SK-MEL-5 (cell line): ENCODE measurements at places on chromosomes 12 and 14.

DNA sequence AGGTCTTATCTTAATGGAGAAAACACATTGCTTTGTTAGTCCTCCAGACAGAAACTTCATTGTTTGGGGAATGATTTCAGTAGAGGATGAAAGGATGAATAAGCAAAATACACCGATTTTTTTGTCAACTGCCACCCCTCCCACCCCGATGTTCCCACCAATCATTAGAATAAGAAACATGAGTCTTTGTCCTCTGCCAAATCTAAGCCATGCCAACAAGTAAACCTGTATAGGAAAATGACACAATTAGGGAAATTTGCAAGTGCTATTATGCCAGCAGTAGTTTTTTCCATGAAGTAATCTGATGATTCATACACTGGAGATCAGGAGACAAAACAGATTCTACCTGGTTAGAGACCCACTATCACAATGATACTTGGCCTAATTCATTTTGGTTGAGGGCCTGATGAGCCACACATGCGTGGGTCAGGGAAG, 35.9 kb downstream of the FLRT2 start:
- peak; percentile 37 for DNase-seq

DNA sequence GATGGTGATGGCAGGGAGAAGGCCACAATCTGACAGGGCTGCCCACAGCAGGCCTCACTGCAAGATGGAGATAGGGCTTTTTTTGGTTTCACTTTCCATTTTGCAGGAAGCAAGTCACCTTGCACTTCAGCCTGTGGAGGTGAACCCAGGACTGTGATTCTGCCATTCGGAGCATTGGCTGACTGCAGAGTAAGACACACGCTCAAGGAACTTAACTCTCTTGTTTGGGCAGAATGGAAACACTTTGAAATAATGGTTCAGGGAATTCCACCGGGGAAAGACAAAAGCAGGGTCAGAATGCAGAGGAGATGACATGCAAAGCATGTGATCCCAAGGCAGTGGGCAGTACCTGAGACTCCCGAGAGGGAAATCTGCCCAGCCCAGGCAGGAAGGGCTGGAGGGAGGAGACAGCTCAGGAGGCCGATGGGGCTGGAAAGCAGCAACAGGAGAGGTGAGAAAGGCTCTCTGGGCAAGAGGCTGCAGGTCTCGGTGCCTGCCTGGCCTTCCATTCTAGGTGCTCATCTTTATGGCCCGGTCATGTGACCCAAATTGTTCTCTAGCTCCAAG, 58.7 kb upstream of the PRMT8 start:
- DNase-seq: peak; percentile 9

DNA sequence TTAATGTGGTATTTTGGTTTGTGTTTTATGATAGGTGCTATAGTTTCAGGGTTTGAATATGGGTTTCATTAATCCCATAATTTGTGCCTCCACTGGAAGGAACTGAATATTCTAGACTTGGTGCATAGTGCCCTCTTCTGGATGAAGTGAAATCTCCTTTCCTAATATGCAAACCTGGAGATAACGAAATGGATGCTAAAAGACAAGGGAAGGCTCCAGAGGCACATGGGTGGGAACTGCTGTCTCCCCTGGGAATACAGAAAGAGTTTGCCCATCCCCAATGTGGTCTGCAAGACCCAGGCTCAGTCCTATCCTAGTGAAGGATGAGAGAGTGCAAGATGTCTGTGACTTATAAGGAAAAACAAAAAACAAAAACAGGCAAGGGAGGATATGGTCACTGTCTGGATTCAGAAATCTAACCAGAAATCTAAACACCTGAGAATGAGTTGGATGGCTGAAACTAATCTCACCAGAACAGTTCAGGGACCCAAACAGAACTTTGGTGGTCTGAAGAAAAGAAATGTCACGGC, 142.3 kb upstream of the TMPO start:
- peak; percentile 76 for DNase-seq

DNA sequence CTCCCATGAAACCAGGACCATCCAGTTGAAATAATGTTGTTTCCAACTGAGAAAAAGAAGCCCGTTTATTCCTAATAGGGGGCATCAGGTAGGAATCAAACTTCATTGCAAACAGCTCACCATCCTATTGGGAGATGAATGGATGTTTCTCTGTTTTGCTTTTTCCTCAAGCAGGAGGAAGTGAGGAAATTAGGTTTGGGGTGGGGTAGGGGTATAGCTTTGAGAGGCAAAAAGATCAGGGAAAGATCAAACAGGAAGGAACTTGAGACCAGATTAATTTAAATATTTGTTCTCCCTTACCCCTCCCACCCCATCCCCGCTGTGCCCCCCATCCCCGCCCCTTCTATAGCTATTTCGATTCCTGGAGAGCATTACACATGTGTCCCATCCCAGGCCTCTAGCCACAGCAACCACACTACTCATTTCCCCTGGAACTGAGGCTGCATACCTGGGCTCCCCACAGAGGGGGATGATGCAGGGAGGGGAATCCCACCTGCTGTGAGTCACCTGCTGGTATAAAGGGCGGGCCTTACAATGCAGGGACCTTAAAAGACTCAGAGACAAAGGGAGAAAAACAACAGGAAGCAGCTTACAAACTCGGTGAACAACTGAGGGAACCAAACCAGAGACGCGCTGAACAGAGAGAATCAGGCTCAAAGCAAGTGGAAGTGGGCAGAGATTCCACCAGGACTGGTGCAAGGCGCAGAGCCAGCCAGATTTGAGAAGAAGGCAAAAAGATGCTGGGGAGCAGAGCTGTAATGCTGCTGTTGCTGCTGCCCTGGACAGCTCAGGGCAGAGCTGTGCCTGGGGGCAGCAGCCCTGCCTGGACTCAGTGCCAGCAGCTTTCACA, at the start of gene IL23A:
Gene IL23A, plus strand, starts transcription at position 577 of the 850 bp plus-strand sequence. Its CDS starts 161 bp downstream, at position 738.
- no peak for DNase-seq

DNA sequence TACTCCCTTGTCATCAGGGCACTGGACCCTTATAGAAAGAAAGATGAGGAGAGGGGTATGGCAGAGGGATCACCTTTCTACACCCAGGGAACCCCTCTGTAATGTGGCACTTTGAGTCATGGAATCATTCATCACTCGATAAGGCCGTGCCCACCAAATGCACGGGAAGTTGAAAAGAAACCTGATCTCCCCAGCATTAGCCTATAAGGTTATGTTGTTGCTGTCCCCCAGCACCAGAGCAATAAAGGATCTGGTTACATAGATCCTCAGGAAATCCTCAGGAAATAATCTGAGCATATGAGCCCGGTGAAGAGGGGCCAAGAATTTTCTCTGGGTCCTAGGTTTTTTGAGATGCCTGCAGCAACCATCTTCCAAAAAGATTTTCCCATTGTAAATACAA, 148.8 kb upstream of the CRY1 start:
- no peak for DNase-seq

- no peak for DNase-seq
Measured at GRCh38 chr14:23697680-23698079, 61.5 kb downstream of the DHRS2 start.

GRCh38 chr14:84859116-84859515, 670.8 kb upstream of the FLRT2 start:
- DNase-seq: no peak

DNA sequence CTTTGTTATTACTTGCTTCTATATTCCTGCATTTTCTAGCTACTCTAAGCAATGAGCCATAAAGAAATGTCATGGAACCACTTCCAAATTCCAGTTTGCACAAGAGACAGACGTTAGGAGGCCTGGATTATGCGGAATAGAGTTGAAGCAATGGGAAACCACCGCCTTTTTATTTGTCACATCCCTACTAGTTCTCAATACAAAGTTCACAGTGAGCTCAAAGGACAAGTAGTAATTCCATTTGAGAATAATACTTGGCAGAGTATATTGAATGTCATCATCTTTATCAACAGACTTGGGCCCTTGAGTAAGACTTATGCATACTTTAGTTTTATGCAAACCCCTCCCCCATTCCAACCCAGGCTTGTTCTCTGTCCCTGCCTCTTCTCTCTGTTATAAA, 3.7 kb upstream of the SLC15A5 start:
- no peak for DNase-seq

GRCh38 chr12:62248873-62249272, 11.3 kb upstream of the USP15 start:
- DNase-seq: no peak

DNA sequence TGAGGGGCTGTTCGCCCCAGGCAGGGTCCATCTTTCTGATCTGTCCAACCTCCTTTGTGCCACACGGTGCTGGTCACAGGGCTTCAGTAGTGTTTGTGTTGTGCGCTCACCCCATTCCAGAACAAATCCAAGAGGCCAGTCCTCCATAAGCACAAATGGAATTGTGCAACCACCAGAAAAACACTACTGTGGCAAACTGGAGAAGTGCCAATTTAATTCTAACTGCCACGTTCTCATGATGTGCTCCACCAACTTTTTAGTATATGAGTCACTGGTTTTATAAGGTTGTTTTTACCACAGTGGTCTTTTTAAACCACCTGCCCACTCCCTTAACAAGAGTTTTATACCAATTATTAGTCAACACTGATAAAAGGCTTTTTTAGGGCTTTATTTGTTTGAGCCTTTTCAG, 380.2 kb downstream of the NAV3 start:
- peak; percentile 41 for DNase-seq

DNA sequence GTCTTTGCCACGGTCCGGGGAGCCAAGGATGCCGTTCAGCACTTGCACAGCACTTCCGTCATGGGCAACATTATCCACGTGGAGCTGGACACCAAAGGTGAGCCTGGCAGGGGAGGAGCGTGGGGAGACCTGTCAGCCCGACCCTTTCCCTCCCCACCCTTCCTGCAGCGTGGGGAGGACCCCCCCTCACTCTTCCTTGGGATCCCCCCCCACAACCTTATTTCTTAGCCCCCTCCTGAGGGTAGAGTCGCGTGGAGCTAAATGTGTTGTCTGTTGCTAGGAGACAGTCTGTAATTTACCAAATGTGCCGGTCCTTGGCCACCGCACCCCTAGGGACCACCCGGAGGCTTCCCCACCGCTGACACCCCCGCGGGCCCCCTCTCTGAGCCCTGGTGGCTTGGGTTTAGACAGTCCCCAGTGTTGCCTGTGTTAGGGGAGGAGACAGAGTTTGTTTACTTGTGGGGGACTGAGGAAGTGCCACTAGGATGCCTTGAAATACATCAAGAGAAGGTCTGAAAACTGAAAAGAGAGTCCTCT, 2.3 kb downstream of the SETD1B start:
- no peak for DNase-seq

DNA sequence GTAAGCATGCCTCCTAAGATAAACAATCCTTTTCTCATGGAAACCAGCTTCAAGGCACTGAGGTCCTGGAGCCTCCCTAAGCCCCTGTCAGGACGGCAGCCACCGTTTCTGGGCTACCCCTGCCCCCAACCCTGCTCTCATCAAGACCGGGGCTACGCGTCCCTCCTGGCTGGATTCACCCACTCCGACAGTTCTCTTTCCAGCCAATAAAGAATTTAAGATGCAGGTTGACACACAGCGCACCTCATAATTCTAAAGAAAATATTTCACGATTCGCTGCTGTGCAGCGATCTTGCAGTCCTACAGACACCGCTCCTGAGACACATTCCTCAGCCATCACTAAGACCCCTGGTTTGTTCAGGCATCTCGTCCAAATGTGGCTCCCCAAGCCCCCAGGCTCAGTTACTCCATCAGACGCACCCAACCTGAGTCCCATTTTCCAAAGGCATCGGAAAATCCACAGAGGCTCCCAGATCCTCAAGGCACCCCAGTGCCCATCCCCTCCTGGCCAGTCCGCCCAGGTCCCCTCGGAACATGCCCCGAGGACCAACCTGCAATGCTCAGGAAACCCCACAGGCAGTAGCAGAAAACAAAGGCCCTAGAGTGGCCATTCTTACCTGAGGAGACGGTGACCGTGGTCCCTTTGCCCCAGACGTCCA, 336.3 kb downstream of the TMEM121 start:
- DNase-seq: no peak

GRCh38 chr14:41878321-41878720, 271.6 kb downstream of the LRFN5 start:
- DNase-seq: no peak

DNA sequence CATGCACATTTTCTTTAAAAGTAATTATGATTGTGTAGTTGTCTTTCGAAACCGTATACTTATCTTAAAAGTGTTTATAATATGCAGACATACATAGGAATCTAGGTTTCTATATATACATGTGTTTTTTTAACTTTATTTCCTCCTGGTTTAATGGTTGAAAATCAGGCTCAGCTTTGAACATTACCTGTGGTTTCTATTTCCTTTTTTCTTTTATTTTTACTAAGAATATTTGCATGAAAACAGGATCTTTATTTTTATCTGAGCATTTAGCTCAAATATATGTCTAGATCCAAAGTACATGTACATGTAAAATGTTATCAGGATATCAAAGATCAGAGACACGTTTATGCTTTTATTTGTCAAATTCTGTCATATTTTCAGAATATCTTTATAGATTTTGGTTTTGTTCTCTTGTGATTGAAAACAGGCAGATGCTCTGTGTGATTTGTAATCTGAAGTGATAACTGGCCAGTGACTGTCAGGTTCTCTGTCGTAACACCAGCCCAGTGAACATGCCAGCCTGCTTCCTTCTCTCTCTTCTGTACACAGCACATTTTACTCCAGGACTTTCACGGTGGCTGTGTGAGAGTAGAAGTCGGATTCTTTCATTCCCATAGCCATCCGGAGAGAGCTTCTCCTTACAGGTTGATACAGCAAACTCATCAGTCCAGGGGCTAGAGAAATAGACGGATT, 13.7 kb downstream of the TCTN1 start:
- no peak for DNase-seq

DNA sequence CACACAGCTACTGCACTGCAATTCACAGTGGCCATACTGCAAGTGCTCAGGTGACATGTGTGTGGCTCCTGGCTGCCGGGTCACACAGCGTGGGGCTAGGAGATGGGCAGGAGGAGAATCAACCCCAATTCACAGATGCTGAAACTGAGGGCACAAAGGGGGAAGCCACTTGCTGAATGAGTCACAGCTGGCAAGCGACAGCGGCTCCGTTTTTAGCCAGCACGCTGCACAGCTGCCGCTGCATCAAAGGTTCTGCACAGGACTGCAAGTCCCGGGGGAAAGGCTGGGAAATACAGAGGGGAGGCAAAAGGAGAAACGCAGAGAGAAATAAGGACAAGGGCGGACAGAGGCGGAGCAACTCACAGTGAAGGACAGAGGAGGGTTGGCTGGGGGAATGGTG, 57.9 kb downstream of the KDM2B start:
- DNase-seq: no peak

DNA sequence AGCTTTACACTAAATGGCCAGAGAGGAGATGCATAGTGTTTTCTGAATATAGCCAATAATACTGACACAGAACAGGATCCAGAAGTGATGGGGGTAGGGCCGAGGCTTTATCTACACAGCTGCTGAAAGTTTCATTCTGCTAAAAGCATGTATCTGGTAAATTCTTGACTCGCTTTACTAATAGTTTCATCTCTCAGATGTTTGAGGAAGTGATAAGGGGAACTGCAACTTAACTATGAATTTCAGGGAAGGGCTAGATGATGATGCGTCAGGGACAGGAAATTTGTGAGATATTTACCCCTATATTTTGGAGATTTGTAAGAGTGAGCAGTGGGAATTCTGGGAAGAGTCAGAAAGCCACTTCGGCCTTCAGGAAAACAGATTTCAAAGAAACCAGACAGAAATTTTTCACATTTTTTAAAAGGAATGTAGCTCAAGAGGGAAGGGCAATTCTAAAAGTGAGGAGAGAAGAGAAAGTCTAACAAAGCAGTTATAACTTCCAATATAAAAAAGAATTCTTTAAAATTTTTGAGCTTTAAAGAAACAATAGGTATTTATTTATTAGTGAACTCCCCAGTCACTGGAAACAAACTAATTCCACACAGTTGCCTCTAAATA, 243.1 kb downstream of the BCAT1 start:
- no peak for DNase-seq
